ENCODE measurements at places on chromosomes 12 and 14.

GRCh38 chr12:111102102-111102739, 181.8 kb upstream of the MYL2 start:
- no peak overlapping the region for H3K27ac ChIP-seq
- DNase-seq = no peak
- peaks cover 13% of the 10 kb centered on the region for H3K4me1 ChIP-seq
- H3K4me3 ChIP-seq = no peak overlapping the region
- H3K36me3 ChIP-seq = no peaks in the 10 kb centered on the region

GRCh38 chr12:4779749-4780148, 59.5 kb downstream of the GALNT8 start:
- no peak for DNase-seq
- no peaks in the 10 kb centered on the region for H3K36me3 ChIP-seq
- no peak overlapping the region for H3K4me3 ChIP-seq
- no peaks in the 10 kb centered on the region for H3K27me3 ChIP-seq
- H3K4me1 ChIP-seq = no peaks in the 10 kb centered on the region
- no peak overlapping the region for H3K27ac ChIP-seq

DNA sequence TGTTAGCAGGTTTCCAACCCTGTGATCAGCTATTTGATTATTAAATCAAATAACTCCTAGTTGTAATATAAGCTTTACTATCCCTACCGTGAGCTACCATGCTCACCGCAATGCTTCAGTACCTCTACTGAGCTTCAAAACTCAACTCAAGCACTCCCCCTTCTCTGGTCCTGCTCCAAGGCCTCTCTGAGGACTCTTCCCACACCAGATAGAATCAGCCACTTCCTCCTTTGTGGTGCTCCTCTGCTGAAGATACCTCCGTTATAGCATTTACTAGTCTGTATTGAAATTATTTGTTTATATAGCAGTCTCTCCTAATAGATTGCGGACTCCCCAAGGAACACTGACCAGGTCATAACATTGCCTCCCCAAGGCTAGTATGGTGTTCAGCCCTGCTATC, 17.5 kb downstream of the AREL1 start:
- no peak for DNase-seq
- no peaks in the 10 kb centered on the region for H3K27me3 ChIP-seq
- peaks cover 32% of the 10 kb centered on the region for H3K4me1 ChIP-seq
- no peak overlapping the region for H3K27ac ChIP-seq

GRCh38 chr14:66530526-66530925, 22.6 kb downstream of the GPHN start:
- no peaks in the 10 kb centered on the region for H3K27me3 ChIP-seq
- H3K4me1 ChIP-seq = no peaks in the 10 kb centered on the region
- no peaks in the 10 kb centered on the region for H3K36me3 ChIP-seq
- DNase-seq = no peak
- H3K27ac ChIP-seq = no peak overlapping the region

DNA sequence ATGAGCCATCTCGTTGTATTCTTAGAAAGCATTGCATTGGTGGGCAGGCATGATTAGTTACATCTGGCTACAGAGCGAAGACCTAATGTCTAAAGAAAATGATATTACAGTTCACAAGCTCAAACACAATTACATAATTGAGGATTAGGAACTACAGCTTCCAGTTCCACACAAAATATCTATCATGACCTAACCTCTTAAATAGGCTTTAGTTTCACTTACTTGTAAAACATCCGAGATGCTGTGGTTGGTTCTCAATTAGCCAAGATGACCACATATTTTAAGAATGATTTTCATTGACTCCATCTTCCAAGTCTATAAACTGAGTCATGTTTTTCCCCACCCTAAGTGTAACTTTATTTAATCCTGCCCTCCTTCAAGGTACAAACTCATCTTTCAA, 69.5 kb downstream of the LRIG3 start:
- H3K4me1 ChIP-seq = no peaks in the 10 kb centered on the region
- no peak overlapping the region for H3K4me3 ChIP-seq
- H3K36me3 ChIP-seq = no peaks in the 10 kb centered on the region
- H3K27me3 ChIP-seq = no peaks in the 10 kb centered on the region
- no peak for DNase-seq

GRCh38 chr12:112682586-112682985, 109.0 kb upstream of the RPH3A start:
- no peak overlapping the region for H3K4me3 ChIP-seq
- H3K36me3 ChIP-seq = no peaks in the 10 kb centered on the region
- DNase-seq = no peak
- no peak overlapping the region for H3K27ac ChIP-seq
- no peaks in the 10 kb centered on the region for H3K27me3 ChIP-seq
- H3K4me1 ChIP-seq = no peaks in the 10 kb centered on the region

- H3K27ac ChIP-seq = peak overlapping the region; percentile 61
- peaks cover 21% of the 10 kb centered on the region for H3K4me1 ChIP-seq
- H3K36me3 ChIP-seq = no peaks in the 10 kb centered on the region
Measured at GRCh38 chr14:68806526-68807147, 13.8 kb upstream of the ZFP36L1 start.

GRCh38 chr14:63535918-63536317, 7.3 kb downstream of the PPP2R5E start:
- no peaks in the 10 kb centered on the region for H3K27me3 ChIP-seq
- H3K27ac ChIP-seq = no peak overlapping the region
- peaks cover 84% of the 10 kb centered on the region for H3K36me3 ChIP-seq
- DNase-seq = no peak
- H3K4me1 ChIP-seq = no peaks in the 10 kb centered on the region

- peak; percentile 99 for DNase-seq
- no peaks in the 10 kb centered on the region for H3K27me3 ChIP-seq
- H3K36me3 ChIP-seq = peaks cover 21% of the 10 kb centered on the region
- H3K27ac ChIP-seq = peak overlapping the region; percentile 97
- H3K4me3 ChIP-seq = peak overlapping the region; percentile 49
Measured at GRCh38 chr12:124917135-124917840, 2.8 kb upstream of the UBC start.

DNA sequence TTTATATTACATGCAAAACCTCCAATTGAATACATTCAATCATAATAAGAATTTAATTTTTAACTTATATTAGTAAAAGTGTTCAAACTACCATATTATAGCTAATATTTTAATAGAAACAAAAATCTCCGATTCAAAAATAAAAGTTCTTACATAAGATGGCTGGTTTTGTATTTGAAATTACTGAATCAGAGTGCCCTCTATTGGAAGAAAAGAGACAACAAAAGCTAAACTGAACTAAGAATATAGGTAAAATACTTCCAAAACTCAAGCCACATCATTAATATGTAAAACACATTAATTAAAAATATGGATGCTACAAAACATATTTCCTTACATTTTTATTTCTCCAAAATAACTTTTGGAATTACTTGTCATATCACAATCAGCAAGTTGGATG, 120.3 kb downstream of the GARIN6 start:
- H3K27ac ChIP-seq = no peak overlapping the region
- no peaks in the 10 kb centered on the region for H3K36me3 ChIP-seq
- H3K4me3 ChIP-seq = no peak overlapping the region

DNA sequence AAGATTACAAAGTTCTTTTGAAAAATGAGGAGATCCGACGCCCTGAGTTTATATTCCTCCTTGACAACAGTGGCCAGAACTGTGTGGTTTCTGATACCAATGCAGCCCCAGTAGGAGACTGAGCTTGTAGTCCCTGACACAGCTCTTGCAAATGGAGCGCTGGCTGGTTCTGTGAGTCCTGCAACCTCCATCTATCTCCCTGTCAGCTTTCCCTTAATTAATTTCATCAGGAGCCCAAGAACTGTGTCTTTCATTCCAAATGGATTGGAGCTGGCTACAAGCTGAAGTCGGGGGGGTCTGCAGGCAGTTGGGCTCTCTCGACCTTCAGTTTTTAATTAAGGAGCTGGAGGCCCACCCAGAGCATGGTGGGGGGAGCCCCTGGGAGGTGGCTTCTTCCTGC, 160.6 kb downstream of the ADGRD1 start:
- no peaks in the 10 kb centered on the region for H3K36me3 ChIP-seq
- no peak overlapping the region for H3K27ac ChIP-seq
- H3K4me3 ChIP-seq = no peak overlapping the region

GRCh38 chr14:54040846-54041245, 84.2 kb upstream of the BMP4 start:
- H3K36me3 ChIP-seq = no peaks in the 10 kb centered on the region
- no peaks in the 10 kb centered on the region for H3K27me3 ChIP-seq
- no peak overlapping the region for H3K27ac ChIP-seq
- DNase-seq = no peak

DNA sequence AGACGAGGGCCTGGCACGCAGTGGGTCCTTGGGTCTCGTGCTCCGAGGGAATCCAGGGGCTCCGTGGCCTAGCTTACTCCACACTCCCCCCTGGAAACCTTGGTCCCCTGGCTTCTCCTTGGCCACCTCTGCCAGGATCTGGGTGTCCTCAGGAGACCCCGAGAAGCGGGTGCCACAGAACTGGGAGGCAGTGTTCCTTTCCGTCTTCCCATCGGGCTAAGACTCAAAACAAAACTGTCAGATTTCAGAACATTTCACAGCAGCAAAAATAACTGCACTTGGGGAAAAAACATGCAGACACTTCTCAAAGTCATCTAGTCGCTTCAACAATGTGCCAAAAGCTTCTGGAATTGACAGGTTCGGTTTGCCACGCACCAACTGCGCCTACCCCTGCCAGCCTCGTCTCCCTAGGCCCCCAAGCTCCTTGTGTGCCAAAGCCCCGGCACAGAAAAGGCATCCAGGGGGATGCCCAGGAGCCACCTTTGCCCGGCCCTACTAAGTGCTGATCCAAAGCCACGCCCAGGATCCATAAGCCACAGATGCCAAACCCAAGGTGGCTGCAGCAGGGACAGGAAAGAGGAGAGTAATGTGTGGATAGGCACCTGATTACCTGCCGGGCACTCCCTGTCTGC, 58.4 kb upstream of the DIO3 start:
- no peaks in the 10 kb centered on the region for H3K4me1 ChIP-seq
- no peak for DNase-seq
- H3K27ac ChIP-seq = no peak overlapping the region

- H3K27ac ChIP-seq = no peak overlapping the region
- no peak for DNase-seq
- H3K27me3 ChIP-seq = no peaks in the 10 kb centered on the region
- H3K36me3 ChIP-seq = no peaks in the 10 kb centered on the region
- no peak overlapping the region for H3K4me3 ChIP-seq
- no peaks in the 10 kb centered on the region for H3K4me1 ChIP-seq
Measured at GRCh38 chr12:120979862-120980696, 1.7 kb downstream of the HNF1A start.

DNA sequence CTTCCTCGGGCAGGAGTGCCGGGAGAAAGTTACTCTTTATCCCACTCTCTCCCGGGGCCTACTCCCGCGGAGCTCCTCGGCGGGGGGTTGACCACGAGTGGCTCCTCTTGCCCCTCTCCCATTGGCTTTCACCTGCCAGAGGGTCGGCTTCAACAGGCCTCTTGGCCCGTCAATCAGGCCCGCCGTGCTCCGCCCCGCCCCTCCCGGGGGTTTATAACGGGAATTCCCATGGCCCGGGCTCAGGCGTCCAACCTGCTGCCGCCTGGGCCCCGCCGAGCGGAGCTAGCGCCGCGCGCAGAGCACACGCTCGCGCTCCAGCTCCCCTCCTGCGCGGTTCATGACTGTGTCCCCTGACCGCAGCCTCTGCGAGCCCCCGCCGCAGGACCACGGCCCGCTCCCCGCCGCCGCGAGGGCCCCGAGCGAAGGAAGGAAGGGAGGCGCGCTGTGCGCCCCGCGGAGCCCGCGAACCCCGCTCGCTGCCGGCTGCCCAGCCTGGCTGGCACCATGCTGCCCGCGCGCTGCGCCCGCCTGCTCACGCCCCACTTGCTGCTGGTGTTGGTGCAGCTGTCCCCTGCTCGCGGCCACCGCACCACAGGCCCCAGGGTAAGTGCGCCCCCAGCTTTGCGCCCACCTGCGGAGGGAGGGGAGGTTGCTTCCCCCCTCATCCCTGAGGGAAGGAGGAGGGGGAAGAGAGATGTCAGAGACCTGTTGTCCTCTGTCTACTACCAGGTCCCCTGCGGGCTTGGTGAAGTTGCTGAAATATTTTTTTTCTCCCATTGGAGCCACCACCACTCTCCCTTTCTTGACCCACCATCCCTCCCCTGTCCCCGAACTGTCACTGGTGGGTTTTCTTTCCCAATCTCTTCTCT, at the start of gene SMOC1:
TSS of gene SMOC1 (plus strand) at position 242 of the 869 bp plus-strand sequence. CDS start at position 505, 263 bp downstream.
- DNase-seq = no peak
- H3K4me3 ChIP-seq = no peak within 1 kb of the TSS
- no peaks in the 10 kb centered on the region for H3K36me3 ChIP-seq
- H3K27ac ChIP-seq = no peak within 1 kb of the TSS
- H3K27me3 ChIP-seq = peaks cover 57% of the 10 kb centered on the region

DNA sequence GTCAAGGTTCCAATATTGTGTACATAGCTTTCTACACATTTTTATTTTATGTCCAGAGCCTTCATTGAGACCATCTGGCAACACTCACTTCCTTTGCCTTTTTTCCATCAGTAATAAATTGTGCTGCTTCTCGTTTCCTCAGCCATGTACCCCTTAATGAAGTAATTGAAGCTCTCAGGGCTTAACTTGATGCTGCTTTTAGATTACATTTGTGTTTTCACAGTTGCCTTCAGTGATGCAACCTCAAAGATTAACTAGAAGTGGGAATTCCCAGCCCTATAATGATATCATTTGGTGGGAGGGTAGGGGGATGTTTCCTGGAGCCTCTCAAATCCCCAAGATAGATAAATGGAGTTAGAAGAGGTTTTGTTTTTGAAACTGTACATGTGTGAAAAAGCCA, 80.2 kb upstream of the KRR1 start:
- no peak for DNase-seq
- H3K4me1 ChIP-seq = no peaks in the 10 kb centered on the region
- no peak overlapping the region for H3K27ac ChIP-seq
- no peaks in the 10 kb centered on the region for H3K27me3 ChIP-seq
- no peak overlapping the region for H3K4me3 ChIP-seq

DNA sequence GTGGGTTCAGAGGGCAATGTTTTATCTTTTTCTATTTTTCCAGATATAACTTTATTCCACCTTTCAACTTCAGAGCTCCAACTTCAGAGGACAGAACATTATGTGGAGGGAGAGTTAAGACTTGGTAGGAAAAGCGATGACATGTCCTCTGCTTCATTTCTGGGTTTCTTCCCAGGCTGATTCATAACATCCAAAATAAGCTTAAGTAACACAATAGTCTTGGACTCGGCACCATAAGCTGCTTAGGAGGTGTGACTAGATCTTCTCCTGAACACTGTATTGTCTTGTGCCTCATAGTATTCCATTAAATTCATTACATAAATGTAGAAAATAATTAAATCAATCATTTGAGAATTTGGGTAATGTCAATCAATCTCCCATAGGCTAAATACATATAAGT, 95.5 kb upstream of the PDE3A start:
- no peaks in the 10 kb centered on the region for H3K36me3 ChIP-seq
- DNase-seq = no peak
- H3K27me3 ChIP-seq = no peaks in the 10 kb centered on the region

Data from CD14-positive monocyte (primary cell).